Endothelial cell of coronary artery (primary cell): ENCODE measurements at places on chromosomes 2 and 18. TPM values are rescaled to one million over a fixed set of nuclear protein-coding genes. Genes with fewer than 3 reads are reported as not detected.

GATA6 gene
- total RNA-seq: 9.4 and 15.4 TPM in 2 replicates

GREB1 gene
- 0.09 TPM in 2 replicates for total RNA-seq

OTOS gene
- total RNA-seq: not detected in 2 replicates

ACVR1C gene
- under 0.01 TPM in 1 of 2 replicates, not detected in the other for total RNA-seq

AUP1 gene
- total RNA-seq: 91.2 and 104 TPM in 2 replicates
